NCI-H526 treated with DMSO at 0.1 percent for 48 hours (cell line): ENCODE measurements at places on chromosomes 1 and 21.

DNA sequence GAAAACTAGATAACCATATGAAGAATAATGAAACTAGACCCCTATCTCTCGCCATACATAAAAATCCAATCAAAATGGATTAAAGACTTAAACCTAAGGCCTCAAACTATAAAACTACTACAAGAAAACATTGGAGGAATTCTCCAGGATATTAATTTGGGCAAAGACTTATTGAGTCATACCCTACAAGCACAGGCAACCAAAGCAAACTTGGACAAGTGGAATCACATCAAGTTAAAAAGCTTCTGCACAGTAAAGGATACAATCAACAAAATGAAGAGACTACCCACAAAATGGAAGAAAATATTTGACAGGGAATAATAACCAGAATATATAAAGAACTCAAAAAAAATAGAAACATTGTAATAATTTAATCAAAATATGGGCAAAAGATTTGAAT lies 505.4 kb downstream of the KCNT2 start:
- DNase-seq = no peak

- DNase-seq = no peak
These were observed 200.8 kb downstream of the RASAL2 start for GRCh38 chr1:178294654-178295053.

GRCh38 chr1:51346086-51346942 lies 16.0 kb upstream of the TTC39A start:
- no peak for DNase-seq

- peak; percentile 89 for DNase-seq
These were observed 14.0 kb downstream of the RHBG start for GRCh38 chr1:156383023-156383422.

DNA sequence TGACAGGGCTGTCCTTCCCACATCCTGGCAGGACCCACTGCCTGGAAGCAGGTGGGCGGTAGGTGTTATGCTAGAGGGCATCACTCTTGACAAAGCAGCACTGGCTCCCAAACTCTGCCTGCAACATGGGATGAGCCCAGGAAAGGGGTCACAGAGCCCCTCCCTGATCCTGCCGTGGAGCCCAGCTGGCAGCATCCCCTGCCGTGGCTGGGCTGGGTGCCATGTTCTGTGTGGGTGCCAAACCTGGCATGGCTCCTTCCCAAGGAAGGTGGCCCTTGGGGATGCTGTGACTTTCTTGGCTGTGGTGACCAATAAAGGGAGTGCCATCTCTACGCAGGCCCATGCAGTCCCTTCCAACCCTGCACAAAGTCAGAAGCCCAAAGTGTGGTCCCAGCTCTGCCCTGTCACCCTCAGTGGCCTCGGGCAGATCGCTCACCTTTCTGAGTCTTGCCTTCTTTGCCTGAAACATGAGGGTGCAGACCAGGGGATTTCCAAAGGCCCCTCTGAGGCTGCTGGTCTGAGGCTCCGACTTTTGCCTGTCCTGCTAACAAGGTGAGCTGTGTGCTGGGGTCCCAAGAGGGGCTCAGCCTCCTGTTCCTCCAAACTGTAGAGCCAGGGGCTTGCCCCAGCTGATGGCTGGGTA lies 6.0 kb downstream of the CDK18 start:
- DNase-seq = no peak

DNA sequence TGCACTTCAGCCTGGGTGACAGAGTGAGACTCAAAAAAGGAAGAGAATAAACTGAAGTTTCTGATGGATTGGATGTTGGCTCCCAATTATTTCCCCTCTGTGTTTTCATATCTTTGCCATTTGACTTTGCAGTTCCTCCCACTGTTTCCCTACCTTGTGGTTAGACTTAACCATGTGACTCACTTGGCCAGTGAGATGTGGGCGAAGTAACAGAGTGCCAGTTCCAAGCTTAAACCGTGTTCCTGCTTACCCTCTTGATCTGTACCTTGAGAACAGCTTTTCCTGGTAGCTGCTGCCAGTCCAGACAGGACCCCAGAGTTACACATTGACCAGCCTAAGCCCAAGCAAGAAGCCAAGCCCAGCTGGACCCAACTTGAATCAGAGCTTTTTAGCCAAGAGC lies 323.4 kb downstream of the LTN1 start:
- no peak for DNase-seq

GRCh38 chr1:226711976-226712741 lies 26.9 kb downstream of the ITPKB start:
- no peak for DNase-seq

- no peak for DNase-seq
These were observed 101.0 kb upstream of the NFIA start for GRCh38 chr1:60981357-60981756.

DNA sequence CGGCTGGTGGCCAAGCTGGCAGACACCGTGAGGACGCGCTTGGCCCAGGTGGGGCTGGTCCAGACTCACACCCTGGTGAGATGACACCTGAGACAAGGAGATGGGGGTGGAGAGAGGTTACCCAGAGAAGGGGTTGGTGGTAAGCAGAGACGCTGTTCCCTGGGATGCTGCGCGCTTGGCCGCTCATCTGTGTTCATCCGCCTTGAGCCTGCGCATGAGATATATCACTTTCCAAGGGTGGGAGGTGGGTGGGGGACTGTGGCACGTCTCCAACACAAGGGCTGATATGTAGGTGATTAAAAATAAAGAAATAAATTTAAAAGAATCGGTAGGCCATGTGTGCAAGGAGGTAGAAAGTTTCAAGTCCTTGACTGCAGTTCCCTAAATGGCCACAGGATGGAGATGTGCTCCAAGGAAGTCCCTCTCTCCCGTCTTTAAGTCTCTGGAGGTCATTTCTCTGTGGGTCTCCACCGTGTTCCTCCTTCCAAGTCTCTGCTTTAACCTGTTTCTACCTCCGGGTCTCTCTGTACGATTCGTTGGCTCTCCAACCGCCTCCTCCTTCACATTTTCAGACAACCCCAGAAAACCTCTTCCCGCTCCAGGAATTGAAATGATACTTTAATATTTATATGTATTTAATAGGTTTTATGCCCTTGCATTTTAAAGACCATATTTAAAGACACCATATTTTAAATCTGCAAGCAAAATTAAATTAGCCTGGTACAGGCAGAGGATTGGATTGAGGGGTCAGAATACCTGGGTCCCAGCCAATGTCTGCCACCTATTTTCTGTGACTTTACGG lies 4.5 kb downstream of the TTC24 start:
- DNase-seq = peak; percentile 88

- DNase-seq = no peak
These were observed 91.5 kb upstream of the LBR start for GRCh38 chr1:225519166-225519863.

DNA sequence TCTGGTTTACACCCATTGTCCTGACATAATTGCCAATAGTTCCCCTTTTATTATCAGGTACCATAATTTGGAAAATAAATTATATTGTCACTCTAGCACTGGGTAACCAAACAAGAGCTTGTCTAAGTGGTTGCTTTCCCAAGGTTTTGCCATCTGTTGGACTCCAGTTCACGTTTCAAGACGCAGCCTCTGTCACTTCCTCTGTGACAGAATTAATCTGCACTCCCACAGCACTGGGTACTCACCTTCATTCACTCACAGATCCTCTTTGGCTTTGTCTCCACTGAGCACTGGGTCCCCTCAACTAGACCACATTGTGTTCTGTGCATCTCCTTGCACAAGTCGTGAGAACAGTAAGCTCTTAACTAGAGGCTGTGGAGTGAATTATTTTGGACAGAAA lies 123.6 kb upstream of the JUN start:
- no peak for DNase-seq

DNA sequence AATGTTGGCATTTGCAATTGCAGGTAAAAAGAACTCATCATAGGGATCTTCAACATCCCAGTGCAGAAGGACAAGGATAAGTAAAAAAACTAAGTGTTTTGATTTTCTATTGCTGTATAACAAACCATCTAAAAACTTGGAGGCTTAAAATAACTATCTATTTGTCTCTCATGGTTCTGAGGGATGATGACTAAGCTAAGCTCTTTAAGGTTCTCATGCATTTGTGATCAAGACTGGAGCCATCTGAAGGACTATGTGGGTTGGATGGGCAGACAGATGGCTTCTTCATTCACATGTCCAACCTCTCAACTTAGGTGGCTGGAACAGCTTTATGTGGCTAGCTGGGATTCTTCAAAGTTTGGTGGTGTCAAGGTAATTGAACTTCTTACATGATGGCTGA lies 51.5 kb downstream of the RPL5 start:
- no peak for DNase-seq

DNA sequence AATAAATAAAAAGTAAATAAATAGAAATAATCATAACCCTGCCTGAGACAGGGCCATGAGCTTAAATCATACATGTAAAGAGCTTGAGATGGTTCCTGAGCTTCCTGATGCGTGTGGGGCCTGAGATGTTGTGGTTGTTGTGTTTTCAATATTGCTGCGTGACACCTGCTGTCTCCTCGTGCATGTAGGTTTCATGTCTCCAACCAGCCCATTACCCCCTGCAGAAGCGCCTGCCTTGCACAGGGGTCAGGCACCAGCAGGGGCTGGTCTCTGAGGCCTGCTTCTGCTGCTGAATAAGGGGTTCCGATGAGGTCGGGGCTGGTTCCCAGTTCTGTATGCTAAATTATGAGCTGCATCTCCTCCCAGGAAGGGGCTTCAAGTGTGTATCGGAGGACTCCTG lies 15.9 kb downstream of the UMODL1 start:
- DNase-seq = no peak

DNA sequence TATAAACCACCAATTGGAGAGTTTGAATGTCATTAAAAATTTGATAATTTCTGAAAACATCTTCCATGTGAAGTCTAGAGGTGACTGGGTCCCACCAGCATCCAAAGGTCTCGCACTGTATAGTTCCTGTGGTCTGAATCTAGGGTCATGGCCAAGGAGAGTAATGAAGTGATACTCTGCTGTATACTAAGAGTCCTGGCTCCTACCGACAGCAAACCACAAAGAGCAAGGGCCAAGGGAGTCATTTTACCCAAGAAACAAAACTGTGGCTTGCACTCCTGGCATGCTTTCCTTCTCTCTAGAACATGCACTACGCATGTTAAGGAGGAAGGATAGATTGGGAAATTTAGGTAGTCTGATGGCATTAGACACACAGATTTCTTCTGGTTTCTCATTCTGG lies 115.6 kb downstream of the BRINP2 start:
- DNase-seq = no peak

- no peak for DNase-seq
These were observed 804.8 kb downstream of the USP25 start for GRCh38 chr21:16534408-16535101.

GRCh38 chr1:234478481-234479309 lies at the start of gene TARBP1:
Gene TARBP1 (minus strand): TSS chr1:234479179. CDS start chr1:234479103, 76 bp downstream.
- DNase-seq = peak; percentile 57

DNA sequence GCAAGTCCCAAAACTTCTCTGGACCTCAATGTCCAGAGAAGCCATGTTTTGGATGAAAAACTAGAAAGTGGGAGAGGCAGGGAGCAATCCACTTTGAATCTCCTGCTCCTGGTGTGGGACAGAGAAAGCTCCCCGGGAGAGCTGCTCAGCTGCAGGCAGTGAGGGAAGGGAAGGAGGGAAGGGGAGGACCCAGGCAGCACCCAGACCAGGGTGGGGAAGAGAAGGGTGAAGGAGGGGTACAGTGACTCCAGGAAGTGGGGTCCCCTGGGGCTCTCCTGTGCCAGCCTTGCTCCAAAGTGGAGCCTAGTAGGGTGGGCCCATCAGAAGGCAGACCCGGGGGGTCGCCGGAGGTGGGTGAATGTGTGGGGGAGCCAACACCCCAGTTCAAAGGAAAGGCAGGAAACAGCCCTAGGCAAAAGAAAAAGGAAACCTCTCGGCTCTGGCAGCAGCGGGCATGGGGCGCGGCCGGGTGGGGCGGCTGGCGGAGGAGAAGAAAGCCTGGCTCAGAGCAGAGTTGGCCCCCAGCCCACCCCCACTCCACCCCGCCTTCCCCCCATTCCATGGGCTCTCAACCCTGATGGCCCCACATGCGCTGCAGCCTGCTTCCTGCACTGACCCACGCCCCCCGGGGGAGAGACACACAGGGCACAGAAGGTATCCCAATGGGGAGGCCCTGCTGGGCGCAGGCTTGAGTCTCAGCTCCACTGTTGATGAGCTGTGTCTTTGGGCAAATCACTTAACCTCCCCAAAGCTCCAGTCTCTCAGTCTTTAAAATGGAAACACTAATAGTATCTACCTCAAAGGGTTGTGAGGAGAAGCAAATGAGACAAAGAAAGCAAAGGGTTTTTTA lies 5.7 kb downstream of the LGR6 start:
- DNase-seq = no peak

- no peak for DNase-seq
These were observed 2.7 kb upstream of the MYCBP start for GRCh38 chr1:38875811-38876210.

GRCh38 chr21:37381883-37382585 lies 15.5 kb downstream of the DYRK1A start:
- DNase-seq = no peak

- no peak for DNase-seq
These were observed 138.3 kb downstream of the TGFBR3 start for GRCh38 chr1:91747666-91748065.

DNA sequence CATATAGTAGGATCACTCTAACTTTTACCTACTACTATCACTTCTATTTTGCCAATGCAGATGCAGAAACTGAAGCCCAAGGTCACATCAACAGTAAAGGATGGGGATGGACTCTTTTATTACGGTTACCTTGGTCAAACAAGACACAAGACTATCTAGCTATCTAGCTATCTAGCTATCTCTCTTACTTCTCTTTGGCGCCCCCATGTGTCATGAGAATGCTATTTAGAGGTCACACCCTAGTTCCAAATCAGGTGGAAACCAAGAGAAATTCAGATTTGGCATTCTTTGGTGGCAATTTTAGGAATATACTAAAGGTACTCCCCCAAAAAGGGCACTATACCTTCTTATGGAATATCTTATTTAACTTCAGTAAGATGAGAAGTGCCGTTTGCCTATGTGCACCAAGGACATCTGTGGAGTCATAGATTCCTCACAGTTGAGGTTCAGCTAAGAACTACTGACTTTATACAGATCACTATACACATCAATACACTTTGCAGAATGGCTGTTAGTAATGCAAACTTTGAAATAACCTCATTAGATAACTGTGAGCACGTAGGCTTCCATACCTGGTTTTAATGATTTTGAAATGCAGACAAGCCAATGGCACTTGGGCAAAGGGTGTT lies 6.7 kb downstream of the ZNF648 start:
- peak; percentile 61 for DNase-seq

DNA sequence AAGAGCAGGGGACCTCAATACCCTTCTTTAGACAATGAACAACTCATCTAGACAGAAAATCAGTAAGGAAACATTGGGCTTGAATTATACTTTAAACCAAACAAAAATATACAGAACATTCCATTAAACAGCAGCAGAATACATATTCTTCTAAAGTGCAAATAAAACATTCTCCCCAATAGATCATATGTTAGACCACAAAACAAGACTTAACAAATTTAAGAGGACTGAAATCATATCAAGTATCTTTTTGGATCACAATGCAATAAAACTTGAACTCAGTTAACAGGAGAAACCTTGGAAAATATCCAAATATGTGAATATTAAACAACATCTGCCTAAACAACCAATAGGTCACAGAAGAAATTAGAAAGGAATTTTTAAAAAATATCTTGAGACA lies 47.7 kb upstream of the HP1BP3 start:
- no peak for DNase-seq

GRCh38 chr21:35343046-35343819 lies 294.1 kb upstream of the RUNX1 start:
- DNase-seq = no peak

GRCh38 chr1:236794585-236795034 lies 482 bp upstream of the MTR start:
- no peak for DNase-seq

- DNase-seq = no peak
These were observed 106.5 kb upstream of the RAB3GAP2 start for GRCh38 chr1:220378571-220379302.

- DNase-seq = peak; percentile 13
These were observed 16.4 kb downstream of the ECHDC2 start for GRCh38 chr1:52904927-52905698.

GRCh38 chr1:9626201-9626608 lies 25.3 kb upstream of the PIK3CD start:
- no peak for DNase-seq
